ENCODE measurements at places on chromosomes 2 and 18.

DNA sequence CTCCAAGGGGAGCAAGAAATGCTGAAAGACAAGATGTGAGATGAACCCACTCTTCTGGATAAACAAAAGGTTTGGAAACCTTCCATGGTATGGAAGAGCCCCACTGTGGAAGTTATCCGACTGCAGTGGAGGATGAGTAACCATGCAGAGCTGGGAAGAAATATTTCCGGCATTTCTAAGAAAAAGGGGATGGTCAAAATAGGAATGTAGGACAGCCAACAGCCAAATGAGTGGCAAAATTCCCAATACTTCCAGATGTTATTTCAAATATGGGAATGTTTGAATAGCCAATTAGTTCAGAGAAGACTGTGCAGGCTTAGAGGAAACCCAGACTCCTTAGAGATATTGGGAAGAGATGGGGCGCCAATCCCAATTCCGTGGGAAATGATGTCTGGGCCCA lies 246.8 kb downstream of the RAD51AP2 start:
- no peak for DNase-seq

DNA sequence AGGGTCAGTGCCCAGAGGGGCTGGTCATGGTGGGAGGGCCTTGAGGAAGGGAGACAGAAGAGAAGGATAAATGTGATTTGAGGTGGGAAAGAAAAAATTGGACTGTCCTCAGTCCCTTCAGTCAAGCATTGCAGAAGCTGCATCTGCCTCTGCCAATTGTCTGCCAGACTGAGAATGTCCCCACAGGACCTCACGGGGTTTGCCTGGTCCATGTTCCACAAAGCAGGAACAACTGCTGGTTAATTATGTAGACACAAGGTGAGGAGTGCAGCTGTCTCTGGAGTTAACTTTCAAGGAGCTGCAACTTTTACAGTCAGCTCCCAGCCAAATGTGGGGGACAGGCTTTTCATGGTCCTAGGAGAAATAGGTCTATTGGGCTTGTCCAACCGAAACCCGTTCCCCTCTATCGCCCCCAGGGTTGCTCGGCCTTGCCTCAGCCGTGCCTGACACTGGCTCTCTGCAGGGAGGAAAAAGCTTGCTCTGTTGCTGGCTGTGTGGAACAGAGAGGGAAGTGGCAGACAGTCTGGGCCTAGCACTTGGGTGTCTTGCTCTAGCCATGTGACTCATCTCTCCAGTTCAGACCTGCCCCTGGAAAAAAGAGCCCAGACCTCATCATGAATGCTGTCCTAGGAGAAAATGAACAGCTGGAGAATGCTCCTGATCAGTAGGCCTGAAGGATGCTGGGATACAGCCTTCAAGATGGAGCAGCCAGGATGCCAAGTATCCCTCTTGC lies 31.1 kb upstream of the PAX8 start:
- DNase-seq: no peak

- DNase-seq: no peak
Observed at GRCh38 chr18:9987931-9988330, 74.1 kb downstream of the VAPA start.

DNA sequence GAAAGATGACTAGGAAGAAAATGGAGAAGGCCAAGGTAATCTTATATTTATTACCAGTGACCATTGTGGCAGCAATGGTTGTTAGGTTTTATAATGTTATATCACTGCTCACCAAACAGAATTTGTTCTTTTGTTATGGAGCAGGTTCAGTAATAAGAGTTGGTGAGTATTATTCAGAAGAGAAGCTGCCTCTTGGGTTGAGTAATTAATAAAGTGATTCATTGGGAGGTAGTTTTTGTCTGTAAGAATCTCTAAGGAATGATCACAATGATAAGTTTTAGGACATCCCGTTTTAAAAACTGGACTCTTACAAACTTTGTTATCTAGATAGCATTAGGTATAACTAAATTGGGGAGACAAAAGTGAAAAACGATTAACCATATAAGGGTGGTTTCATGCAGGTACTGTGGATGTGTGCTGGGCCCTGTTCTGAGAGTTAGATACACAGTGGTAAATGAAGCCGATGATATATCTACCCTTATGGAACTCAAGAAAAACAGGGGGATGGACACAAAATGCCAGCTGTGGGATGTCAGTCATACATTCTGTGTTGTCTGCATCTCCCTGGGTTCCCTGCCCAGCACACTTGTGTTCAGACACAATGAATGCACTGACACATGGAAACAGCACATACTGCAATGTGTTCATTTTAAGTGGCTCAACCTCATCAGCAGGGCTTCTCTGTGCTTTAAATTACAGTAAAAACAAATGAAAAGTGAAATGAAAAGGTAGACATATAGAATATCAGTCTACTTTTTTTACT lies 7.5 kb downstream of the MAP4K4 start:
- no peak for DNase-seq

Data from H9 (cell line).